ENCODE measurements at places on chromosomes 6 and 20. TPM values are rescaled to one million over a fixed set of nuclear protein-coding genes. Genes with fewer than 3 reads are reported as not detected.

DNA sequence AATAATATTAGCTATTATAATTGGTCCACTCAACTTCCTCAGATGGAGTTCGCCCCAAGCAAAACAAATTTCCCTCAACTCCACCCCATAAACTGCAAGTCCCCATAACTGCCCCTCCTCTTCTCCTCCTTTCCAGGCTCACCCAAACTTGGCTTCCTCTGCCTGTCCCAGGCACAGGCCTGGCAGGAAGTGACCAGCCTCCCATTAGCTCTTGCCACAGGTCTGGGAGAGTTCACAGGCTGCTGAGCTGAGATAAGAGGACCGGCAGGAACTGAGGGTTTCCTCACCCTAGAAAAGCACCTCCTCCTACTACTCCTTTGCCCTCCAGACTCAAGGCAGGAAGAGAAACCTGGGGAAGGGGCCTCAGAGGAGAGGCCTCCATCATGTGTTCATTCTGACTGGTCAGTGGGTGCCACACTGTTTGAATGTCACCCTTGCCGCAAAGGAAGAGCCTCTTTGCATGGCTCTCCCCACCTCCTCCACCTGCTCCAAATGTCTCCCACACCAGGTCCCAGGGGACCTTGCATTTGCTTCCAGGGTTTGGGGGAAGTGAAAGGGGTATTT, 24.5 kb upstream of the SMIM29 start:
- H3K27me3 ChIP-seq = no peaks in the 10 kb centered on the region
- H3K36me3 ChIP-seq = no peaks in the 10 kb centered on the region
- DNase-seq = no peak
- no peak overlapping the region for H3K27ac ChIP-seq

DNA sequence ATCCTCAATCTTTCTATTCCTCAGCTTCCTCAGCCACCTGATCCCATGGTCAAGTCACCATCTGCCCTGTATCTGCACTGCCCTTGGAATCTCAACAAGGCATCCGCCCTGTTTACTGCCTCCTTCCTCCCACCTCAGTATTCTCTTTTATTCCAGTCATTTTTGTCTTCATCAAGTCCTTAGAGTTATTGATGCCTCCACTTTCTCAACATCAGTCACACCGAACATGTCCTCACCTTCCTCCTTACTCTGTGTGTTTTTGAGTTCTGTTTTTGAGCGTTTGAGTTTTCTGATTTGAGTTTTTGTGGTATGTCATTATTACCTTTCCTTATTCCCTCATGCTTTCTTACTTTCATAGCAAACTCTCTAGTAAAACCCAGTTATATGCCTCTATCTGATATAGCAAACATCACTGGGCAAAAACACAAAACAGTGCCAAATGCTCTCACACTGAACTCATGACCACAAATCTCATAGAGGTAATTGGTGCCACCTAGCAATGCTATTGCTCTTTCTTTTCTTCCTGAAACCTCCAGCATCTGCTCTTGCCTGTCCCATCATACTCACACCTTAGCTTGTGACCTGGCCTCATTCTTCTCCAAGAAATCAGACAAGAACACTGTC, 11.8 kb upstream of the GNRH2 start:
- peaks cover 53% of the 10 kb centered on the region for H3K36me3 ChIP-seq
- no peaks in the 10 kb centered on the region for H3K27me3 ChIP-seq
- H3K27ac ChIP-seq = no peak overlapping the region
- H3K4me3 ChIP-seq = no peak overlapping the region
- no peak for DNase-seq

- no peak for DNase-seq
- H3K27me3 ChIP-seq = no peaks in the 10 kb centered on the region
- no peaks in the 10 kb centered on the region for H3K4me1 ChIP-seq
- no peaks in the 10 kb centered on the region for H3K36me3 ChIP-seq
- H3K27ac ChIP-seq = no peak overlapping the region
These were observed 536.1 kb downstream of the NKAIN2 start for GRCh38 chr6:124339610-124340334.

- no peaks in the 10 kb centered on the region for H3K4me1 ChIP-seq
- H3K36me3 ChIP-seq = no peaks in the 10 kb centered on the region
- DNase-seq = no peak
- H3K4me3 ChIP-seq = no peak overlapping the region
- H3K27ac ChIP-seq = no peak overlapping the region
These were observed 469.7 kb upstream of the JAG1 start for GRCh38 chr20:11143481-11143880.

DNA sequence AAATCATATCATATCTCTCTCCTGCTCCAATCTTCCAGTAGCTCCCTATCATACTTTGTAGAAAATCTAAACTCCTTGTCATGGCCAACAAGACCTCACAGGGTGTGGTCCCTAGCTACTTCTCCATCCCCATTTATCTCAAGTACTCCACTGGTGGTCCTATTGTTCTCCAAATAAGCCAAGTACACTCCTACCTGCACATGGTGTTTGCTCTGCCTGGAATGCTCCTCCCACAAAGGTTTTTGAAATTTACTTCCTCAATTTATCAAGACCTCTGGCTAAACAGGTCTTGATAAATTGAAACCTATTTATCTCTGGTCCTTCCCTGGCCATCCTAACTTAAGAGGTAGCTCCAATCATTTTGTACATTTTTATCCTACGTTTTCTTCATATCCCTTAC, 12.1 kb downstream of the TMX4 start:
- H3K4me3 ChIP-seq = no peak overlapping the region
- no peak for DNase-seq
- H3K27ac ChIP-seq = no peak overlapping the region

GRCh38 chr6:37876843-37877242, 57.3 kb downstream of the ZFAND3 start:
- peaks cover 19% of the 10 kb centered on the region for H3K36me3 ChIP-seq
- no peak overlapping the region for H3K27ac ChIP-seq
- H3K27me3 ChIP-seq = no peaks in the 10 kb centered on the region
- no peak for DNase-seq
- H3K4me1 ChIP-seq = peaks cover 2% of the 10 kb centered on the region
- H3K4me3 ChIP-seq = no peak overlapping the region

DNA sequence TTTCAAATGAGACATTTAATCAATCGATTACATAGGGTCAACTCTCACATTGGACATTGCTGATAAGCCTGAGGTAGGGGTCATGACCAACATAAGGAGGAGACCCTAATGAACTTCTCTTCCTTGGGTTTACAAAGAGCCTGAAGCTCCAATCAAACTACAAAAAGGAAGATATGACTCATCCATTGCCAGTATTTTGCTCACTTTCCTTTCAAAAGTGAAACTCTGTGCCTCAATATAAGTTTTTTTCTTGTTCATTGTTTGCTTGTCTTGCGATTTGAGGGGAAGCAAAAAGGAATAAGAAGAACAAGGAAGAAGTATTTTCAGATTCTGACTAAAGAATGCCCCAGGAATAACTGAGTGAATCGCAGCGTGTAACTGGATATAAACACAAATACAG, 38.8 kb upstream of the KHDRBS2 start:
- no peak overlapping the region for H3K27ac ChIP-seq
- H3K4me3 ChIP-seq = no peak overlapping the region
- H3K27me3 ChIP-seq = no peaks in the 10 kb centered on the region
- H3K36me3 ChIP-seq = no peaks in the 10 kb centered on the region

HCK gene
- 0.10 TPM for total RNA-seq

CRISP2 gene
- total RNA-seq = not detected

NRSN1 gene
- not detected for total RNA-seq

GRCh38 chr6:95905132-95905531, 110.6 kb upstream of the FUT9 start:
- no peak overlapping the region for H3K4me3 ChIP-seq
- H3K27ac ChIP-seq = no peak overlapping the region
- no peaks in the 10 kb centered on the region for H3K27me3 ChIP-seq
- H3K4me1 ChIP-seq = no peaks in the 10 kb centered on the region

PRDM13 gene
- not detected for total RNA-seq

- DNase-seq = no peak
- H3K4me1 ChIP-seq = no peaks in the 10 kb centered on the region
- no peak overlapping the region for H3K27ac ChIP-seq
- H3K36me3 ChIP-seq = no peaks in the 10 kb centered on the region
- no peak overlapping the region for H3K4me3 ChIP-seq
These were observed 11.0 kb downstream of the CD24 start for GRCh38 chr6:106963544-106963943.

GRCh38 chr6:162568266-162568665, 159.3 kb downstream of the PRKN start:
- no peaks in the 10 kb centered on the region for H3K27me3 ChIP-seq
- no peak overlapping the region for H3K27ac ChIP-seq
- no peaks in the 10 kb centered on the region for H3K4me1 ChIP-seq
- H3K36me3 ChIP-seq = no peaks in the 10 kb centered on the region
- H3K4me3 ChIP-seq = no peak overlapping the region
- no peak for DNase-seq

DNA sequence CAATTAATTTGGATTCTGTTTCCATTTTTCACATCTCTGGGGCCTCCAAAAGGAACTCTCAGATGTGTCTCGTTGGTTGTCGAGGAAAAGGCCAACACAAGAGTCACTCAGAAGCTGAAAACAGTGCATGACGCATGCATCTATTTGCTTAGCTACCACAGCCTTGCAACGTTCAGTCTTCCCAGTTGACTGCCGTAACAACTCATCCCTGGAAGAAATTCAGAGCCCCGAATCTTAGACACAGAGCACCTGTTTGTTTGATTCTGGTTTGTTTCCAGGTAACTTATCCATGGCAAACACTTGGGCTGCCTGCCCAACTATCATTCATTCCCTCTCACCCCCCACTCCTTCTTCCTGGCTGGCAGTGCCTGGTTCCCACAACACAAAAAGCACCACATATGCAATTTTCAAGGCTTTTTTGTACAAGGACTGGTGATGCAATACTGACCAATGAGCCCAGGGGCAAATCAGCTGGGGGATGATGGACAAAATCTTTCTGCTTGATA, 60.5 kb downstream of the ZMYND8 start:
- H3K4me3 ChIP-seq = no peak overlapping the region
- peaks cover 10% of the 10 kb centered on the region for H3K4me1 ChIP-seq
- H3K36me3 ChIP-seq = peaks cover 73% of the 10 kb centered on the region
- DNase-seq = no peak
- H3K27me3 ChIP-seq = no peaks in the 10 kb centered on the region

RIPOR2 gene
- total RNA-seq = 240 TPM

PCK1 gene
- total RNA-seq = not detected

- peaks cover 28% of the 10 kb centered on the region for H3K27me3 ChIP-seq
- DNase-seq = no peak
- peaks cover 3% of the 10 kb centered on the region for H3K4me1 ChIP-seq
- H3K27ac ChIP-seq = no peak overlapping the region
- no peak overlapping the region for H3K4me3 ChIP-seq
These were observed 1.2 kb upstream of the MOG start for GRCh38 chr6:29655658-29656057.

GRCh38 chr6:168117942-168118341, 38.9 kb upstream of the FRMD1 start:
- no peaks in the 10 kb centered on the region for H3K36me3 ChIP-seq
- no peak for DNase-seq
- peaks cover 3% of the 10 kb centered on the region for H3K4me1 ChIP-seq
- H3K4me3 ChIP-seq = no peak overlapping the region
- H3K27ac ChIP-seq = no peak overlapping the region

TTLL9 gene
- total RNA-seq = not detected

GMPR gene
- 3.4 TPM for total RNA-seq

- H3K36me3 ChIP-seq = no peaks in the 10 kb centered on the region
- H3K27me3 ChIP-seq = no peaks in the 10 kb centered on the region
- no peak overlapping the region for H3K4me3 ChIP-seq
- DNase-seq = no peak
- no peak overlapping the region for H3K27ac ChIP-seq
These were observed 258.2 kb upstream of the NT5E start for GRCh38 chr6:85191656-85192055.

DNA sequence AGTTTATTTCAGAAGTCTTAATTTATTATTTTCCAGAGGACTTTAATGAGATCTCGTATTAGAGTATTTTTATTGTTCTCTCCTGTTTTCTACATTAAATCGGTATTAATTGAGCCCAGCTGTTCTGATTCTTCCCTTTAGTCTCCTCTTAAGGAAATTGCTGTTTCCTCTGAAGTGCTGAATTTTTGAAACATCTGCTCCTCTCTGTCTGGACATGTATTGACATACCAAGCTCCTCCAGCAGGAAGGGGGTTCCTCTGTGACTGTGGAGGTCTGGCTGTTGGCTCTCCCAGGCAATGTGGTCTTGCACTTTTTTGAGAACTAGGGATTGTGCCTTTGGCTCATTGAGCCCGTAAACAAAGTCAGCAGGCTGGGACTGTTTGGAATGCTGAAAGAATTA, 74.9 kb downstream of the MAP3K4 start:
- no peak overlapping the region for H3K4me3 ChIP-seq
- peaks cover 5% of the 10 kb centered on the region for H3K36me3 ChIP-seq
- no peaks in the 10 kb centered on the region for H3K27me3 ChIP-seq
- peaks cover 2% of the 10 kb centered on the region for H3K4me1 ChIP-seq

DNA sequence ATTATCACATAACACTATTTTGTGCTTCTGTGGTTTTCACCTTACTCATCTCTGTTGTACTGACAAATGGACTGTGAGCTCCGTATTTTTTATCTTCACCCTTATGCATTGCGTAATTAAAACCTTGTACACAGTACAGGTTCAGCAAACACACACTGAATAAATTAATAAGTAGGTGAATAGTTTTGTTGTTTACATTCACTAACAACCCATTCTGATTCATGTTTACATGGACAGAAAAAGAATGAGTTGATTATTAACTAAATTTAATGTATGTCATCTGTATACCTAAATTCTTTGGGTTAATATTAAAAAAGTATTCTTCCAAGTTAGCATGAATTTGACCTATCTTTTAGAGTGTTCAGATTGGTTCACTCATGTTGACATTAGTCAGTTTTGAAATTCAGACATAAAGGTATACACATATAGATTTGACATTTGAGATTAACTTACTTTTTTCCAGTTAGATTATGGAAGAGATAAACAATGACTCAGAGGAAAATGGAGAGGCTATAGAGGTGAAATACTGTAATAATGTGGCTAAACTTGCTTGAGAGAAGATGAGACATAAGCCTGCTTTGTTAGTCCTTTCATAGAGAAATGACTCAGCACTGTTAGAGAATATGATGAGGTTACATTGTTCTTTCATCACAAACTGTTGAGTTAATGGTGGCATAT, 541.7 kb upstream of the FLRT3 start:
- no peak overlapping the region for H3K4me3 ChIP-seq
- no peaks in the 10 kb centered on the region for H3K36me3 ChIP-seq
- H3K4me1 ChIP-seq = no peaks in the 10 kb centered on the region
- DNase-seq = no peak
- H3K27me3 ChIP-seq = no peaks in the 10 kb centered on the region

GRCh38 chr20:2485661-2486060, 15.1 kb upstream of the SNRPB start:
- no peaks in the 10 kb centered on the region for H3K27me3 ChIP-seq
- H3K27ac ChIP-seq = no peak overlapping the region
- no peaks in the 10 kb centered on the region for H3K4me1 ChIP-seq
- no peak for DNase-seq

STX16 gene
- total RNA-seq = 152 TPM

ZBTB46 gene
- total RNA-seq = 0.65 TPM

DNA sequence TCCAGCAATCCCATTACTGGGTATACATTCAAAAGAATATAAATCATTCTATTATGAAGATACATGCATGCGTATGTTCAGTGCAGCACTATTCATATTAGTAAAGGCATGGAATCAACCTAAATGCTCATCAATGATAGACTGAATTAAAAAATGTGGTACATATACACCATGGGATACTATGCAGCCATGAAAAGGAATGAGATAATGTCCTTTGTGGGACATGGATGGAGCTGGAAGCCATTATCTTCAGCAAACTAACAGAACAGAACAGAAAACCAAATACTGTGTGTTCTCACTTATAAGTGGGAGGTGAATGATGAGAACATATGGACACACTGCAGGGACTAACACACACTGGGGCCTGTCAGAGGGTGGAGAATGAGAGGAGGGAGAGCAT, 261.6 kb downstream of the GMDS start:
- no peaks in the 10 kb centered on the region for H3K27me3 ChIP-seq
- no peaks in the 10 kb centered on the region for H3K4me1 ChIP-seq
- peaks cover 23% of the 10 kb centered on the region for H3K36me3 ChIP-seq
- H3K27ac ChIP-seq = no peak overlapping the region

Data from activated CD4-positive, alpha-beta memory T cell treated with anti-CD3 and anti-CD28 coated beads, Interleukin-2, amount 10 ng/mL, durations not matched to agents 7 days and 5 days (primary cell).